ENCODE measurements at places on chromosomes 1 and 21.
A peak's percentile ranks its signal among the peaks of the same experiment; 100 is the strongest.

DNA sequence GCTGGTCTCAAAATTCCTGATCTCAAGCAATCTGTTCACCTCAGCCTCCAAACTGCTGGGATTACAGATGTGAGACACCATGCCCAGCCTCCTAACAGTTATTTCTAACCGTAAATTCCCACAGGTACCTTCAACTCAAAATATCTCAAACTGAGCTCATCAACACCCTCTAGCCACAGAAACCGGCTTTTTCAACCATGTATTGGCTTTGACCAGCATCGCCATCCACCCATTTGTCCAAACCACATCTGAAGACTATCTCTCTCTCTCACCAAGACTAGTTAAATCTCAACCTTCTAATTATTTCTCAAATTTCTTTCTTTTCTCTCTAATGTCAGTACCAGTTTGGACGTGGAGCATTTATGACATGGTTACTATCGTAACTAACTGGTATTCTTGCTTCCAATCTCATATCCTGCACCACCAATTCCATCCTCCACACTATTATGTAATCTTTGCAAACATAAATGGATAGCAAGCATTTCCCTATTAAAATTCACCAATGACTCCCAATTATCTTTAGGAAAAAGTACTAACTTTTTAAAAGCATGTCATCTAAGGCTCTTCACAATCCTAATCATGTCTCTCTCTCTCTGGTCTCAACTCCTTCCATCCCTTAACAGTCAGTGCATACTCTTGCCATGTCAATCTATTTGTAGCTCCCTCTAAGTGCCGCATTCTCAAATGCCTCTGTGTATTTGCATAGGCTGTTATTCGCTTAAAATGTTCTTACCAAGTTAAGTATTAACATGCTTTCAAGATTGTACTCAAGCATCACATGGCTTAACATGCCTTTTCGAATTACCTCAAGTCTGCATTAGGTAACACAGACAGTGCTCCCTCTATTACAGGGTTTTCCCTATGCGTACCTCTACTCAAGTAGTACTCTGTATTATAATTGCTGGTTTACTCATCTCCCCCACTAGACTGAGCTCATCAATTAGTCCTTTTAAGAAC, 18.1 kb downstream of the RSBN1 start:
- DNase-seq = no peak

GRCh38 chr1:216665406-216665805, 57.8 kb downstream of the ESRRG start:
- DNase-seq = no peak

- no peak for DNase-seq
Measured at GRCh38 chr1:88976235-88976634, 16.2 kb downstream of the KYAT3 start.

GRCh38 chr1:94425821-94426484, 7.8 kb downstream of the ABCD3 start:
- DNase-seq = no peak

DNA sequence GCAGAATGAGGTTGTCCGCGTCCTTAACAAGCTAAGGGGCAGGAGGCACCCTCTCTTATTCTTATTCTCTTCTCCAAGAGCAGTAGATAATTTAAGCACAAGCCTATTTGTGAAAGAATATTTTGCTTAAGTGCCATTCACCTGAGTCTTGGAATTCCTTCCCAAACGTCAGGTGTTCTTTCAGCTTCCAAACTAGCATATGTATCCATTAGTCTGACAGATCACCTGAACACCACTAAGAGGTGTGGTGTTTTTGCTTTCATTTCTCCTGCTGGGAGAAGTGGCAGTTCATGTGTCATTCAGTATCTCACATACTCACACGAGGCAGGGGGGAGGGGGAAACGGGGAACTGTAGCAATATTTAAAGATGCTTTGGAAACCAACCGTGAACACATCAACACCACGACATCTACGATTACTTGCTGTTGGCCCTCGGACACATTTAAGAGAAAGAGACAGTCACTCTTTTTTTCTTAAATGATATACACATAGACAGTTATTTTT, 45.5 kb upstream of the RBM15 start:
- DNase-seq = no peak

DNA sequence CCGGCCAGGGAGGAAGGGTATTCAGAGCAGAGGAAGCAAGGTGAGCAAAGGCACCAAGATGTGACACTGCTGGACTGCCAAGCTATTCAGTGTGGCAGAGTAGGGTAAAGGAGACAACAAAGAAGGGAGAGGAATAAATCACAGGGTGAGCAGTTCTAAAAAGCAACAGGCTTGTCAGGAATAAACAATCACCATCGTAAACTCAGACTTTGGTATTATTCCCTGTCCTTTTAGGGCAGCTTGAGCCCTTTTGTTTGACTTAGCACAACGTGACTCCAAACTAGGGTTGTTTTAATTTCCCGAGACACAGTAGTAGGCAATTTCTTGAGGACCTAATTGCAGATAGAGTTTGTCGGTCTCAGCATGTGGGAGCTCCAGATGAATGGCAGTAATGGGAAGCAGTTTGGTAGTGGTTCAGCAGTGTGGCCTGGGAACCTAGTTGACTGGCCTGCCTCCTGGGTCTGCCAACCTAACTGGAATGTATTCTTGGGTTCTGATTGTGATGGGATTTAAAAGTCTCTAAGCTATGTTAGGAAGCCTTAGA, 4.3 kb downstream of the CR1L start:
- DNase-seq = no peak

GRCh38 chr1:223845037-223845809, 524 bp downstream of the TP53BP2 start:
- peak; percentile 78 for DNase-seq

DNA sequence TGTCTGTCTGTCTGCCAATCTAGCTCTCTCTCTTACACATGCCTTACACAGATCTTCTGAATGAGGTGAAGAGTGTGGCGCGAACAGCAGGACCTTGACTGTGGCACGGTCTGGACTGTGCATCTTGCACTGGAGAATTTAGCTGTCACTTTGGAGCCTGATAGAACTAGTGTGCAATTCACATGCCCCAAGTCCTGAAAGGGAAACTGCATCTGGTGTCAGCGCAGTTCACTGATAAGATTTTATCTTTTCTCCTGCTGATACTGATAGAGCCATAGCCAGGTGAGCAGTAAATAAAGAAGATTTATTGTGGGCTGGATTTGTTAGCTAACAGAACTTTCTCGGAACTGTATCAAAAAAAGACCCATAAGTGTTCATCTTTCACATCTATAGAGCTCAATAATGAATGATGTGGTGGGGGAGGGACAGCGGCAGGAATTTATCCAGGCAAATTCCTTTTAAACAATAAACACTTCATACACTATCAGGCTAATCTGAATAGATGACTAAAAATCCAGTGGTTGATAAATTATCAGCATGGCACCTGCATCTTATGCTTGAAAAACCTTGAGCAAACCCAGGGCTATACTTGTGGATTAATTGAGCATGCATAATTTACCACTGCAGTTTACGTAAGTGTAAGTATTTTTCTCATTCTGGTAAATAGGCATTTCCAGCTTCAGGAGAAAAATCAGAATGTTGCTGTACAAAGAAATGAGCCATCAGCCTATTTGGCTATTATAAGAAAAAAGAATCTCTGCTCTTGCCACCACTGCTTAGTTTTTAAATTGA, 104.1 kb downstream of the NTNG1 start:
- no peak for DNase-seq

GRCh38 chr21:34859976-34860653, 189.0 kb downstream of the RUNX1 start:
- DNase-seq = no peak

- DNase-seq = no peak
Measured at GRCh38 chr1:245605480-245606156, 450.8 kb downstream of the KIF26B start.

DNA sequence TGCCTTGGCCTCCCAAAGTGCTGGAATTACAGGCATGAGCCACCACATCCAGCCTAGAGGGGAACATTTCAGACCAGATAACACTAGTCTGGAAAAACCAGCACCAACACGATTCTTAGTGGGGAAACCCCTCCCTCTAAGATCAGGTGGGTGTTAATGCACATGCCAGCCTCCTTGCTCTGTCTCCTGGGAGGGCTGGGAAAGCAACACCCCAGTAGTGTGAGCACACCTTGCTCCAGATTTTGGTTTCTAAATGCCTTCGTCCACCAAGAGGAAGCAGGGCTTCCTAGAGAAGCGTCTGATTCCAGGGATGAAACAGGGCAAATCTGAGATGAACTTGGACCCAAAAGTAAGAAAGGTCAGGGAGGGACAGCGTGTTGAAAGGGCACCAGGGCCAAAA, 2.2 kb upstream of the KRTAP10-4 start:
- DNase-seq = no peak

DNA sequence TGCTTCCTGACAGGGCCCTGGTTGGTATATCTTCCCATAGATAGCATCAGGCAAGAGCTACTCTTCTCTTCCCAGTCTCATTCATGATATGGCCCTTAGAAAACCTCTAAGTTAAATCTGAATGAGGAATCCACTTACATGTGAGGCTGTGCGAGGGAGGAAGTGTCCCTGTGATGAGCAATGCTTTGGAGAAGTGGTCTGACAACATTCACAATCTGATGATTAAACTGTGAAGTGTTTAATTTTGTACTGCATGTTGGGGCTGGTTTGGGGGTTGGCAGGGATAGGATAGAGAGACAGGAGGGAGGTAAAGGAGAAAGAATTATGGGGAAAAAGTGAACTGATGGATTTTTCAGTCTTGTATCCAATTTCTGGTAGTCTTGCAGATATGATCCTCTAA, 421.2 kb upstream of the DAB1 start:
- DNase-seq = no peak

DNA sequence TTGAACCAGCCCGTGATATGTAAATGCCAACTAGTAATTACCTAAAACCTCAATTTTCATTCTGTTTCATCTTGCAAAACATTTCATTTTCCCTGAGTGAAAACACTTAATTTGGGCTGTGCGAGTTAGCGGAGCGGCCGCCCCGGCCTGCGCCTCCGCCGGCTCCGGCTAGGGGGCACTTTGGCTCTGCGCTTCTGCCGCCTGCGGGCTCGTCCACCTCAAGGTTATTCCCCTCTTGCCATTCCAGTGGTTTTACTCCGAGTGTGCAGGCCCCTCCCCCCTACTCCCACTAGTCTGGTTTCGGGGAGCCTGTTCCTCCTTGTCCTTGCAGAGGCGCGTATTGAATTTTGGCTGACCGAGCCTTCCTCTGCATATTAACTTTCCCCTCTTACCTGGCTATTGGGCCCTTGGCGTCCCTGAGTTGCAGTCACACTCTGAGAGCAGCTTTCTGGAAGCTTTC, 55.6 kb downstream of the PEX14 start:
- DNase-seq = no peak

DNA sequence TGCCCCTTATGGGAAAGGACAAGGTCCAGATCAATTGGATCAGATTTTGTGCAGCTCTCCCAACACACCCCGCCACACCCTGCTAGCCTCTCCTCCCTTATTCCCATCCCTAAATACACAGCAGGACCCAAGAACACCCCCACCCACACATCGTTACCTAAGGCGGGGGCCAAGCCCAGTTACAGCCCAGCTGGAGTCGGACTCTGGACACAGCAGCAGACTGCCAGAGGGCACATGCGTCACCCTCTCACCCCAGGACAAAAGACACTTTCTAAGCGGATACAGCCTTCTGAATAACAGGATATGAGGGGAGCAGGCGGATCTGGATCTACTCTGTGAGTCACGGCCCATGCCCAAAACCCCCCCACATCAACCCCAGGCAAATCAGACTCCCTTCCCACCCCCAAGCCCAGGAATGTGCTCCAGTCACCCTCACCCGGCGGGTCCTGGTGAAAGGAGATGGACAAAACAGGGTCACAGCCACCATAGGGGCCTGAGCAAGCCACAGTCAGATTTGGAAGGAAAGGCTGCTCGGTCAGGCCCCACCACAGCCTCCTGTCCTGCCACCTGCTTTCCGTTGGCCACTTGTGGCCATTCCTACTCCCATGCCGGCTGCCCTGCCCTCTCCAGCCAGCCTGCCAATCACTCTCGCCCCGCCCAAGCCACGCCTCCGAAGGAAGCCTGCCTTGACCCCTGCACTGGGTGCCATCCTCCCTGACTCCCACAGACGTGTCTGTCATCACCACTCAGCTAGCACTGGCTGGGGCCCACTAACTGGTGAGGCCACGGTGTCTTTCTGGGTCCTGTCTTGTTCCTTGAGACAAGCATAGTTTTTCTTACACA, 4.0 kb downstream of the S100A16 start:
- DNase-seq = no peak

DNA sequence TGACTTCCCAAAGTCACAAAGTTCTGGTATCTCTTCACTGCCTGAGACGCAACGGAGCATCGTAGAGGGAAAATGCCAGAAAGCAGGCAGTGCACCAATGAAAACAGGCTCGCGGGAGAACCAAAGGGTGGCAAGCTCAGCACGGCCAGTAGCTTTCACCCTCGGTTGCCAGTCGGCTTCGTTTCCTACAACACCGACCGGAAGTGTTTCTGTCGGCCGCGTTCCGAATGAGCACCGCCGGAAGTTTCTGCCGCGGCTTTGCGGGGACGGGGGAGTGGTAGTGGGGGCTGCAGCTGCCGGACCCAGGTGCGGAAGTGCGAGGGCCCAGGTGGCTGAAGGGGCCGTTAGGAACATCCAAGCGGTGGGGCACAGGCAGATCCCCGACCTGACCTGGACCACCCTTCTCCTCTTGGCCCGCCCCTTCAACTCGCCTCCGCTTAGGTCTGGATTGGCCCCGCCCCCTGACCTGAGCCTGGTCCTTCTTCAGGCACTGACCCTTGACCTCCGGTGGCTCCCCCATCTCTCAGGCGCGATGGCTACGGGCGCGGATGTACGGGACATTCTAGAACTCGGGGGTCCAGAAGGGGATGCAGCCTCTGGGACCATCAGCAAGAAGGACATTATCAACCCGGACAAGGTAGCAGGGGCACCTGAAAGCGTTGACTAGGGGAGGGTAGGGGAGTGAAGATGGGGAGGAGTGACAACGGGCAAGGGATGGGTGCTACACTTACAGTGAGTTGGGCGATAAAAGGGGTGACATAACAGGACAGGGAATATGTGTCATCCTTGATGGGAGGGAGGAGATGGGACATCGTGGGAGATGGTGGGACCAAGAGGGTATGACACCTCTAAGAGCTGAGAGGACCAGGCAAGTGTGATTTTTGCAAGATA, at the start of gene DMAP1:
Gene DMAP1 (plus strand): TSS at position 250 of the 891 bp plus-strand sequence. CDS start 283 bp downstream, at position 533.
- peak; percentile 78 for DNase-seq

- no peak for DNase-seq
Measured at GRCh38 chr1:162993846-162994245, 75.3 kb upstream of the RGS4 start.

GRCh38 chr1:221543529-221544120, 198.3 kb downstream of the DUSP10 start:
- no peak for DNase-seq

- DNase-seq = no peak
Measured at GRCh38 chr1:178220094-178220493, 126.2 kb downstream of the RASAL2 start.

DNA sequence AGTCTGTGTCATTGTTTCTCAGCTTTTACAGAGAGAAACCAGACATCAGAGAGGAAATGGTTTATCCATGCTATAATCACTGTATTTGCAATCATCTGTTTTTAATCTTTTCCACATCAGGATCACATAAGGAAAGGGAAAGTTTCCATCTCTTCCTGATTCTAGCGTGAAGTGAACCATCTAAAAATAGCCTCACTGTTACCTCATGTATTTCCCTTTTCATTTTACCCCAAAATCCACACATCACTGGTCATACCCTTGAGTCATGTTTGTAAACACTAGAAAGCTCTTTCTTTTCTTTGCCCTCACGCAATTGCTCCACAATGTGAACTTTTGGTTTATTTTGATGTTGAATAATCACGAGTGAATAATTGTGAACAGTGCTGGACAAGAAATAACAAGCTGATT, 146.0 kb downstream of the PLA2G4A start:
- DNase-seq = no peak
